HepG2 (cell line): ENCODE measurements at places on chromosomes 4 and X. TPM values are rescaled to one million over a fixed set of nuclear protein-coding genes. Genes with fewer than 3 reads are reported as not detected.

GRCh38 chr4:138555584-138555983 is 313.4 kb upstream of the SLC7A11 start:
- DNase-seq = peak; percentile 45

- no peak for DNase-seq
These were observed 24.4 kb upstream of the CITED1 start for GRCh38 chrX:72330131-72330530.

- DNase-seq = no peak
These were observed 82.1 kb upstream of the BANK1 start for GRCh38 chr4:101708293-101709039.

DNA sequence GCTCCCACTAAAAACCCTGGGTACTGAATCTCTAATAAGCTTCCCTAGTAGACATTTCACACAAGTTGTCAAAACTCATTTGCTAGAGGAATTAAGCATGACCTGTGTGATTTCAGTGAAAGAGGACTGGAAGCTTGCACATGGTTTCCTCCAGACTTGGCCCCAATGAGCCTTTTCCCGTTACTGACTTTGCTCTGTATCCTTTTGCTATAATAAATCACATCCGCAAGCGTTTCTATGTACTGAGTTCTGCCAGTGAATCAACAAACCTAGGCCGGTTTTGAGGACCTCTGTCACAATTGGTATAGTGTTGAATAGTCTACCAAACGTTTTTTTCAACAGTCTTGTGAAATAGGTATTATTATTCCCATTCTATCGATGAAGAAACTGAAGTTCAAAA is 8.2 kb downstream of the ATP11C start:
- peak; percentile 3 for DNase-seq

AASDH gene
- 7.8 and 14.1 TPM in 2 replicates for polyA plus RNA-seq

DNA sequence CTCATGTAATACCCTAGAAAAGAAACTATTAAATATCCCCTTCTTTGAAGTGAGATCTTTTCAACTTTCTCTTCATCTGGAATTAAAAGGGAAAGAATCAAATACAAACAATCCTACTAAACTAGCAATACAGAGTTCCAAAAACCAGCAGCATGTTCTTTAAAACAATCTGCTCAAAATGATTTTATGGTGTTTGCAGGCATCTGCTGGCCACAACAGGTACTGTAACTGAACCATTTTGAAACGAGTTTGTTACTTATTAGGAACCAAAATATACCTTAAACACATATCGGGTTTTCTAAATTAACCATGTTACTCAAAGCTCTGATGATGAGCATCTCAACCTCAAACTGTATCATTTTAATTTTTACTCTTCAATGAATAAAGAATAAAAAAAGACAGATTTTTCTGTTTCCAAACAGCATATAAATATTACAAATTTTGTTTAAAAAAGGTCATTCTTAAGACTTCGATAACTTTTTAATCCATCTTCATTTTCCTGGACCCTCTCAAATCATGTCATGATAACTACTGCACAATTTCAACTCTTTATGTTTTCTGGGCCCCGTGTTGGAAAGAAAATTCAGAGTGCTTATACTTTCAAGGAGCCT is 56.5 kb downstream of the ARAP2 start:
- peak; percentile 1 for DNase-seq

- no peak for DNase-seq
These were observed 41.9 kb upstream of the GAB1 start for GRCh38 chr4:143294710-143295275.

GLUD2 gene
- 2.7 and 3.4 TPM in 2 replicates for polyA plus RNA-seq

- DNase-seq = no peak
These were observed 77.9 kb downstream of the RTL9 start for GRCh38 chrX:110436523-110436922.

GRCh38 chrX:104098151-104098808 is 14.0 kb upstream of the ZCCHC18 start:
- peak; percentile 22 for DNase-seq

DNA sequence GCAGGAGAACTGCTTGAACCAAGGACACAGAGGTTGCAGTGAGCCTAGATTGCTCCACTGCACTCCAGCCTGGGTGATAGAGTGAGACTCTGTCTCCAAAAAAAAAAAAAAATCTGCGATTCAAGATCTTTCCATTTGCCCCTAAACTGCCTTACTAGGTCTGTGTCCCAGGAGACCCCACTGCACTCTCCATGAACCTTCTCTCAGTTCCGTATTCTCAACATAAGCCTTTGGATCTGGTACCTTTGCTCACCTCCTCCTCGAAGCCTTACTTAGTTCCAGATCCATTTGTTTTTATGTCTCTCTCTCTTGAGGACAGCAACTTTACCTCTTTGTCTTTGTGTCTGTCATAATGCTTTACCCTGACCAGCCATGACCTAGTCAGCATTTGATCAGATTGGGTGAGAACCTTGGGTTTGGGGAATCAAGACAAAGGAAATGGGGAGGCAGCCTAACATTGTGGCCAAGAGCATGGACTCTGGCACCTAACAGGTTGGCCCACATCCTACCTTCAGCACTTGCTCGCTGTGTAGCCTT is 33.7 kb downstream of the BST1 start:
- DNase-seq = no peak
